ENCODE measurements at places on chromosomes 7 and 10.

GRCh38 chr10:31528831-31529230, 209.8 kb downstream of the ZEB1 start:
- peak; percentile 56 for DNase-seq

- no peak for DNase-seq
Observed at GRCh38 chr7:32093415-32094408, 23.5 kb upstream of the PDE1C start.

- DNase-seq = peak; percentile 77
Observed at GRCh38 chr7:151756076-151756731, 120.7 kb downstream of the PRKAG2 start.

- peak; percentile 32 for DNase-seq
Observed at GRCh38 chr7:7054252-7054830, 128.0 kb upstream of the C1GALT1 start.

DNA sequence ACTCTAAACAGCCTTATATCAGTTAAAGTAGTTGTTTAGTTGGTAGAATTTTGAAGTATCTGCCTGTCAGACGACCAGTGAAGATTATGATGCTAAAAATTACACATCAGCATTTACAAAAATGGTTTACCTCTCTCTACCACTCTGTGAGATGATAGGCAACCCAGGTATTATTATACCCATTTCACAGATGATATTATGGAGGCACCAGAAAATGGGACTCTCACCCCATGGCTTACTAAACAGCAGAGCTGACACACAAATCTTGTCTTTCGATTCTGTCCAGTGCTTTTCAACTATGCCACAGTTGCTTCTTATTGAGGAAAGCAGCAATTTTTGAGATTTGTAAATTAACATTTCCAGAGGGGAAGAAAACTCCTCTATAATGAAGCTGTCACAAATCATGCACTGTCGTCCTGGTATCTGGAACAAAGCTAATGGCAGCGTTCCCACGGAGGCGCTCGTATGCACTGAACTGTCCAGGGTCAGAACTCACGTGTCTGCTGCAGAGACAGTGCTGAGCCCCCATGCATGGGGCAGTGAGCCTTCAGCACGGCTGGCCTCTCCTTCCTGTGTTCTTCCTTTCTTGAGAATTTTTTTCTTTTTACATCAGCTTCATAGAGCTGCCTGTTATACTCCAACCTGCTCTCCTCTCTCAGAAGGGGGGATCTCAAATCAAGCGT, 381.1 kb downstream of the SDK1 start:
- DNase-seq = no peak

GRCh38 chr10:53013201-53013810, 240.7 kb upstream of the MBL2 start:
- DNase-seq = no peak

DNA sequence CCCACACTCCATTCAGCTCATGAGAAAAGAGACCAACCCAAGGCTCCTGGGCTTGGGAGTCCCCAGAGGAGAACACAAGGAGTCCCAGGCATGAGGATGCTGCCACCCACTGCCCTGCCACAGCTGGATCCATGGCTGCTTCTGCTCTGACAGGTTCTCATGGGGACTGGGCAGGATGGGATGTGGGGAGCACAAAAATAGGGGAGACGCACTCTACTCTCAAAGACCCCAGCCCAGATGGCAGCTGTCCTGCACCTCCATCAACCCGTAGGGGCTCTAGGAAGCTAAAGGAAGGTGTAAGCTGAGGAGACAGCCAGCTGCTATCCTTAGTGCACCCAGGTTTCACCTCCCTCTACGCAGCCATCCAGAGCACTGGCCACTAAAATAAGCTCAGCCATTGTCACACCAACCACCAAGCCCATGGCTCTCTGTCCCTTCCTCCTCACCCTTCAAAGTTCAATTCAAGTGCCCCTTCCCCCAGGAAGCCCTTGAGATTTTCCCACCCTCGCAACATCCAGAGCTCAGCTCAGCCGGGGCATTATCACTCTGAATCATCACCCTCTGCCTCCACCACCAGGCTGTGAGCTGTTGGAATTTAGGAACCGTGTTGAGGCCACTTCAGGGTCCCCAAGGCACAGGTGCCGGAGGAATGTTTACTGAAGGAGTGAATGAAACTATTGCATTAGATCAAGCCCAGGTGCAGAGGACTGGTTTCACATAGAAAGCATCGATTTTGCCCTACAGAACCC, 142.1 kb downstream of the GRID1 start:
- no peak for DNase-seq

GRCh38 chr7:48428091-48428684, 256.9 kb downstream of the ABCA13 start:
- DNase-seq = no peak

DNA sequence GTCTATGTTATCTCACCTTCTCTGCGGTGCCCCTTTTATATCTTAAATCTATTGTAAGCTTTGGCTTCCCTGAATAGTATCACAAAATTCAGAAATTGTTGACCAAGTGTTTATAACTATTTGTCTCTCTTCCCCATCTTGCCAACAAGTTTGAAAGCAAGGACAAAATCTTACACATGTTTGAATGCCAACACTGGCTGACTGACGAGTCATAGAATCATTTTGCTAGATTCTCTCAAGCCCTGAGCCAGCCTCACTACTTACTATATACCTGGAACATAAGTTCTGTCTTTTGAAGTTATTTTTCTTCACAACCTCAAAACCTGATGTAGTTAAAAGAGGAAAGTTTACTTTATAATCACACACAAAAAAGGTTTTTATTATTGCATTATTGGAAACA, 700.7 kb downstream of the PHTF2 start:
- DNase-seq = peak; percentile 44

GRCh38 chr10:84221916-84222315, 3.4 kb downstream of the LRIT2 start:
- no peak for DNase-seq

DNA sequence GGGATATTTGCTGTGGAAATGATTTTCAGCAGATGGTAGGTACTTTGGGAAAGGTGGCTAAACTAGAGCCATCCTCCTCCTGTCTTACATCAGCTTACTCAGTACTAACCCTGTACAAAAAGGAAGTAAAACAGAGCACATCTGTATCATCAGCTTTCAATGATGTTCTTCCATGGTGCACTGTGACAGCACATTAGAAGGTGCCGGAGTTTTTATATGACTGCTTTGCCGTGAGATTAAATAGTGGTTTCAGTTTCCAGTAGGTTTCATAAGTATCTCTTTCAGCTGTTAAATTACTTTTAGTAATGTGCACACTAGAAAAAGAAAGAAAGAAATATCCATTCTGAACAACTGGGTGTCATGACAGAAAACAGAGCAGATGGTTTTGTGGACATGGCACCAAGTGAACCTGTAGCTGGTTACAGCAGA, 86.5 kb downstream of the ARID5B start:
- no peak for DNase-seq

DNA sequence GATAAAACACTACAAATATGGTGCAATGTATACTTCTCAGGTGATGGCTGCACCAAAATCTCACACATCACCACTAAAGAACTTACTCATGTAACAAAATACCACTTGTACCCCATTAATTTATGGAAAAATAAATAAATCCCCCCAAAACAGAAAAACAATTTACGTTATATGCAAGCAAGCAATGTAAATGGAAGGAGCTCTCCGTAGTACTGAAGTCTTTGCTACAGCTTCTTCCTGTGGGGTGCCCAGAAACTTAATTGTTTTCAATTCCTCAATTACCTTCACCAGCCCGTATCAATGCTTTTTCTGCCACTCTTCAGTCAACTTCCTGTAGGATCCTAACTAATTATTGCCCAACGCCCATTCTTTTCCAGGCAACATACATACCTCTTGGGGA, 138.1 kb downstream of the RELN start:
- no peak for DNase-seq

- DNase-seq = no peak
Observed at GRCh38 chr10:127347202-127347959, 151.0 kb upstream of the INSYN2A start.

- no peak for DNase-seq
Observed at GRCh38 chr10:18260310-18260922, 120.2 kb downstream of the CACNB2 start.

DNA sequence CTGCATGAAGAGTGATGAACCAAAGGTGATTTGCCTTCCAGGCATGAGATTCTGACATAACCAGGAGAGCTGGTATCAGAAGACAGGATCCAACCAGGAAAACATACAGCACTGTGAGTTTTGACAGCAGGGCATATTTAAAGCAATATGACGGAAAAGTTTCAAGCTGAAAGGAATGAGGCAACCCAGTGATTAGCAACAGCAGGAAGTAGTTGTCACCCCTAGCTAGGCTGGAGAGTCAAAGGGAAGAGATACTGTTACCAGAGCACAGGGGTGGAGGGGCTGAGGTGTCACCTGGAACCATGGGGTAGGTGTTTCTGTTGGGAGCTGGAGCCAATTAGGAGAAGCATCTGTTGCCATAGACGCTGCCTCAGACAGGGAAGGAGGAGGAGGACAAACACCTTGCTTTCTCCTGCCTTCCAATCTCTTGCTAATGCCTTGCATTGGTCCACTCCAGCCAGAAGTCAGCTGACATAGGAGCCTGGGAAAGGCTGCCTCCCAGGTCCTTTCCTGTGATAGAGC, 125.4 kb upstream of the SORCS3 start:
- no peak for DNase-seq

DNA sequence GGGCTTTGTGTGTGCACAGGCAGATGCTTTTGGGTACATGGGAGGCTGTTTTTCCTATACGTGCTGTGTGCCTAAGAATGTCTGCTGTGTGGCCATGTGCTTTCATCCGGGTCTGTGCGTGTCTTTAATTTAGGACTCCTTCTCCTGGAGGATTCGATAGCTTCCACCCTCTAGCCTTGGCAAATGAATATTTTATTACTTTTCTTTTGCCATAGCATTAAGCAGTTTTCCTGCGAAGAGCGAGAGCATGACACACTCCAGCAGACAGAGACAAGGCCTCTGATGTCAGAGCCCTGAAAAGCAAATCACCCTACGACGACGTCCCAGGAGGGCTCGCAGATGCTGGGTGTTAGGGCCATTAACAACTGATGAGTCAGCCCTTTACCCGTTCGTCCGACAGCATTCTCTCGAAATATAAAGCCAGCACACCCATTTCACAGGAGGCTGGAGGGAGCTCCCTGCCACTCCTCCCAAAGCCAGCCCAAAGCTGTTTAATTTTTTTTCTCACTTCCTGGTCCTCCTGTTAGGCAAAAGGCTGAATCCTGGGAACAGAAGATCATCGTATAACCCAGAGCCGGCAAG, 311.3 kb upstream of the ZMIZ1 start:
- DNase-seq = no peak

DNA sequence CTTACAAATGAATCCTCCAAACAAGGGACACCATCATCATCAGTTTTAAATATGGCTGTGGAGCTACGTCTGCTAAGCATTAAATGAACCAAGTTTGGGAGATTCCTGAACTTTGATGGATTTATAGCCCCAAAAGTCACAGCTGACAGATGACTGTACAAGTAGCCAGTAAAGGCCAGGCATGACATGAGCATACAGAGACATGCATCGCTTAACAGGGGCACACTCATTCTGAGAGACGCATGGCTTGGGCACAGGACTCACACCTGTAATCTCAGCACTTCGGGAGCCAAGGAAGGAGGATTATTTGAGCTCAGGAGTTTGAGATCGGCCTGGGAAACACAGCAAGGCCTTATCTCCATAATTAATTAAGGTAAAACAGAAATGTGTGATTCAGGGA, 166.2 kb downstream of the PARD3 start:
- no peak for DNase-seq

GRCh38 chr10:30869566-30869965, 162.1 kb downstream of the ZNF438 start:
- no peak for DNase-seq

DNA sequence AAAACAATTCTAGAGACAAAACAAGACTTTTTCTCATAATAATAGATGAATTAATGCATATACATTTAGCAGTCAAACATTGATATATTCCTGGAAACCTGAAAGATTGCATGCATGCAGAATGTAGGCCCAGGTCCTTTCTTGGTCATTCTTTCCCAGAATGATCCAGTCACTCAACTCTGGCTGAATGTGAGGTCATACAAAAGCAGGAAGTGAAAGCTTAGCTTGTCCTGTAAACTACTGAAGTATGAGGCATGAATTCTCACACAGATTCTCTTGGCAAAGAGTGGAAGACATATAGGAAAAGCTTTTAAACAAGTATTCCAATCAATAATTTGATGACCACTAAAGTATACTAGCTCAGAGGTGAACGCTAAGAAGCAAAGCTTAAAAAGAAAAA, 253.9 kb downstream of the PPP1R3A start:
- DNase-seq = peak; percentile 64

GRCh38 chr10:3364768-3365480, 192.3 kb upstream of the PITRM1 start:
- DNase-seq = no peak

- peak; percentile 55 for DNase-seq
Observed at GRCh38 chr7:100065452-100066186, 15.9 kb downstream of the ZNF3 start.

DNA sequence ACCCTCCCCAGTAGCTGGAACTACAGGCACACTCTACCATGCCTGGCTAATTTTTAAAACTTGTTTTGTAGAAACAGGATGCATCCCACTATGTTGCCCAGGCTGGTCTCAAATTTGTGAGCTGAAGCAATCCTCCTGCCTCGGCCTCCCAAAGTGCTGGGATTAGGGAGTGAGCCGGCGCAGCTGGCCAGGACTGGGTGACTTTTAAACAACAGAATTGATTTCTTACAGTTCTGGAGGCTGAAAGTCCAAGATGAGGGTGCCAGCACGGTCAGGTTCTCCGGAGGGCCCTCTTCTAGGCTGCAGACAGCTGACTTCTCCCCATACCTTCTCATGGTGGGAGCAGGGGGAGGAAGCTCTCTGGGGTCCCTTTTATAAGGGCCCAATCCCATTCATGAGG, 75.2 kb upstream of the CHST15 start:
- DNase-seq = no peak

GRCh38 chr10:29687421-29688164, 52.8 kb upstream of the SVIL start:
- no peak for DNase-seq

- no peak for DNase-seq
Observed at GRCh38 chr7:127900732-127901685, 130.2 kb downstream of the LRRC4 start.

DNA sequence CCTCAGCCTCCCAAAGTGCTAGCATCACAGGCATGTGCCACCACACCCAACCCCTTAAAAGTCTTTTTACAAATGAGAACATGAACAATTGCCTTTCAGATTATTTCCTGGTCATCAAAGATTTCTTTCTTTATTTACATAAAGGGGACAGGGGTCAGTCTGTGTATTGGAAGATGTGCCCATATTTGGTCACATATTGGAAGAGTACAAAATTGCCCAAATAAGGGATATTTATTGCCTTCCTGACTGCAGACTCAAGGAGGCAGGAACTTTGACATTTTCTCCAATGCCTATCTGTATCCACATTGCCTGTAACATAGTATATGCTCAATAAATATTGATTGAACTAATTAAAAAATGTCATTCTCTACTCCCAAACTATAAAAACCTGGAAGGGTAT, 25.9 kb upstream of the HERPUD2 start:
- peak; percentile 9 for DNase-seq

- DNase-seq = no peak
Observed at GRCh38 chr10:28307267-28307666, 4.4 kb upstream of the MPP7 start.

GRCh38 chr10:119550827-119551226, 8.3 kb upstream of the RGS10 start:
- no peak for DNase-seq
